BJ (cell line): ENCODE measurements at places on chromosomes 7 and 10. TPM values are rescaled to one million over a fixed set of nuclear protein-coding genes. Genes with fewer than 3 reads are reported as not detected.

DNA sequence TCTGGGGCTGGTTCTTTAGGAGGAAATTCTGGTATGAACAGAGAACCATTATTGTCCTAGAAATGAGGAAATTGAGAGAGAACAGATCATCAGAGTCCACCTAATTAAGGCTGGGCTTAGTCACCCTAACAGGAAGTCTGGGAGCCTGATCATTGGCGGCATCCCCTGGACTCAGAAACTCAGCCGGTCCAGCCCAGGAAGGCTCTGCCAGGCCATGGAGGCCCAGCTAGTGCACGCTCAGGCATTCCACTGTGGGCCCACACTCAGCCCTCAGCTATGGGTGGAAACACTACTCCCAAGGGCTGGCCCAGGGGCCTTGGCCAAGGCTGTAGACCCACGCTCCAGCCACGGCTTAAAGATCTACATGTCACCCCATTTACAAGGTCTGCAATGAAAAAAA, 109.2 kb downstream of the PTPN20 start:
- DNase-seq, result no peak

The SSBP1 gene
- 55.0 and 139 TPM in 2 replicates for polyA plus RNA-seq

The GNGT1 gene
- not detected in 2 replicates for polyA plus RNA-seq

DNA sequence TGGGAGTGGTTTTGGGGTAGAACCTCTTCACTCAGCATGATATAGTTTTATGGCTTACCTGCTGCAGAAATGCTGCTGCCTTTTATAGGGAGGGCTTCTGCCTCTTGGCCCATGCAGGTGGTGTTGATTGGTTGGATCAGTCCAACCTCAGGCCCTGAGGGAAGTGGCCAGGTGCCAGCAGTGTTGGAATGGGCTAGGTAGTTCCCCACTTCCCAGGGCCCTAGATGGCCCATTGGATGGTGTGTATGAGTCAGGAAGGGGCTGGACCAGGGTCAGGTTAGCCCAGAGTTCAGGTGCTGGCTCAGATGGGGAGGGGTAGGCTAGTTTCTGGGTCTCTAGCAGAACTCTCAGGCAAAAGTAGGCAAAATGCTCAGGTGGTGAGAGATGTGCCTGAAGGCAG, 455.5 kb downstream of the CCSER2 start:
- no peak for DNase-seq

DNA sequence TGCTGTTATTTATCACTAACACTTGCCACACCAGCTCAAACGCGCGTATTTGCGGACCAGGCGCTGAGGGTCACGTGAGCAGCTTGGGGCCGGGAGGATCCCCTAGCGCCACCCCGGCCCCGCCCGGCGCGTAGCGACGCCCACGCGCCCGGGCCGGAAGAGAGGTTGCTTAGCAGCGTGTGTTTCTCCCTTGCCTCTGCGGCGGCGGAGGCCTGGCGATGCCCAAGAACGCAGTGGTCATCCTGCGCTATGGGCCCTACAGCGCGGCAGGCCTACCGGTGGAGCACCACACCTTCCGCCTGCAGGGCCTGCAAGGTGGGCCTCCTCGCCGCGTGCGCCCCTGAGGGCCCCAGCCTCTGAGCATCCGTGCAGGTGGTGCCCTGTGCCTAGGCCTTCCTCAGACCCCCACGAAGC, at the start of gene C10orf53:
Gene C10orf53 (plus strand): TSS at position 172 of the 414 bp plus-strand sequence. CDS start 47 bp downstream, at position 219.
- DNase-seq, result no peak

The TBX20 gene
- polyA plus RNA-seq, result not detected in 2 replicates

GRCh38 chr7:33876596-33877274, 28.6 kb upstream of the BMPER start:
- DNase-seq, result no peak

GRCh38 chr10:188546-188945, 53.3 kb downstream of the ZMYND11 start:
- no peak for DNase-seq

The CFAP69 gene
- 0.90 and 2.3 TPM in 2 replicates for polyA plus RNA-seq

DNA sequence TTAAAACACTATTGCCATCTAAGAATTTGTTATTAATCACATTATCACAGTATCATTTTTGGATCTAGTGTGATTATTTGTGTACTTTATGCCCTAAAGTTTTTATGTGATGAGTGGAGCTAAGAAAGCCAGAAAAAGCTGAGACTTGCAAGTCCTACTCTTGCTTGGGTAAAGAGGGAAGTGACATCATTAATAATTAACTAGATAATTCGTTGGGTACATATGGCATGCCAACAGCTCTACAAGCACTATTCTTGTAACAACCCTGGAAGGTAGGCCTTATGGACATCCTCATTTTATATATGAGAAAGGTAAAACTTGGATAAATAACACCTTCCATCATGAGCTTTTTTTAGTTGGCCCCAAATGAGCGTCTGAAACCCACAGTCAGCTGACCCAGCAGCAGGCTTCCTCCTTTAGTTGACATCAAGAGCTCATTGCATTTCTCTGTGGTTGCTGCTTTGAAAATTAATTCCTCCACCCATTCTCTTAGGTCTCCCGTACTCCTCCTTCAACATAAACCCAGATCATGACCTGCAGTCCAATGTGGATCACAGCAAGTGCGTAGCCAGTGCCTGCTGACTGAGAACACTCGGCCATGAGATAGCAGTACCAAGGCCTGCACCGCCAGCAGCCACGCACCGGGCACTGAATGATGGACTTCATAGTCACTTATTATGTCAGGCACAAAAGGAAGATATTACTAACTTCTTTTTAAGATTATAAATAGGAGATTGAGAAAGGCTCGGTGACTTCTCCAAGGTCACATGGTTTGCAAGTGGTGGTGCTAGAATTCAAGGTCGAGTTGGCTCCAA, 292.0 kb upstream of the AOAH start:
- no peak for DNase-seq

The GJD4 gene
- polyA plus RNA-seq, result not detected in 2 replicates

The C10orf67 gene
- 0.10 and 0.15 TPM in 2 replicates for polyA plus RNA-seq

DNA sequence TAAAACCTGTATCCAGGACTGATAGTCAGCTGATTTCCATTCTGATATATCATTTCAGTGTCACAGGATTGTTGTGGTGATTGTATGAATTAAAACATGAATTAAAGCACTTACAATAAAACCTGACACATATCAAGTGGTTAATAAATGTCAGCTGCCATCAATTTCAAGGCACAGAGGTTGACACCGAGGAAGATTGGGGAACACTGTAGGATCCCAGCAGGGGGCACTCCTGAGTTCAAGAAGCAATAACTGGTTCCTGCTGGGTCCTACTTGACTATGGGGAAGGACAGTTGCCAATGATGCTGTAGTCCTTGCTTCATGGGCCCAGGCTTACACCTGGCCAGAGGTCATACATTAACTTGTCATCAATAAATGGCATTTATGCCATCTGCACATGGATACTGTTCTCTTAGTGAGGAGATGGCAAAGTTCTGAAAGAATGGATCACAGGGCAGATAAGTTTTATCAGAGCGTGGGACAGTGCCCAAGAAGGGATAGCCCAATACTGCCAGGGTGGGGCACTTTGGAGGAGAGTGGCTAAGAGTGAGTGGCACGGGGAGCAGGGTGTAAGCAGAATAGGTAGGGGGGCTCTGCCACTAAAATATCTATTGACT, 24.1 kb downstream of the FZD1 start:
- no peak for DNase-seq

The DPYSL4 gene
- 3.4 and 5.3 TPM in 2 replicates for polyA plus RNA-seq
